ENCODE measurements at places on chromosomes 1 and 21.

DNA sequence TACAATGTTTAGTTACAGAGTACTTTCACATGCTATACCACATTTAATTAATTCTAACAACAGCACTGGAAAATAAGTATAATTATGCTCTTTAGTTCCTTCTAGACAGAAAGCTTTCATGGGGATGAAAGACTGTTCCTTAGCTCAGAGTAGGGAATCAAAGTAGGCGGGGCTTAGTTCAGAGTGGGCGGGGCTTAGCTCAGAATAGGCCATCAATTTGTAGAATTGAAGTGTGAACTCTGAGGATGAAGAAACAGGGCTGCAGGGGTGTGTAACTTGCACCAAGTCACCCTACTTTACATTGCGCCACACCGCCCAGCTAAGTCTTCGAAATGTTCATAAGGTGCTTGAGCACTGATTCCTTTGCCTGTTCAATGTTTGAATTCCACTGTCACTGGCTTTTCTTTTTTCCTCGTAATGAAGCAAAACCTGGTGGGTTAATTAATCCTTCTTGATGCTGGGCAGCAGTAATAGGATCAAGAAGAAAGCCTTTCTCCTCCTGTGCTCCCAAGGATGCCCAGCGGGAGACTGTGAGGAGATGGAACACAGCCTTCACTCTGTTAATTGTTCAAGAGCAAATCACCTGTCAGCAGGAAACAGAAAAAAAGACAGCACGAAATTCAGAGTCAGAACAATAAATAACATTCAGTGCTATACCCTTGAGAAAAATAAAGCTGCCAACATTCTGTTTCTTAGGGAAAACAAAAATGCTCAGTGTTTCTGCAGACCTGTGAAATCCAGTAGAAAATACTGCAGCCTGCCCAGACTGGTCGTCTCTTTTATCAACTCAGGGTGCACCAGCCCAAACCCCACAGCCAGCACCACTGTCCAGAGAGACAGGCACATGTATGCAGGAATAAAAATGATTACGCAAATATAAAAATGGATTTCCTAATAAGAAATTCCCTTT, 66.5 kb upstream of the CAMK1G start:
- DNase-seq, result peak; percentile 13

DNA sequence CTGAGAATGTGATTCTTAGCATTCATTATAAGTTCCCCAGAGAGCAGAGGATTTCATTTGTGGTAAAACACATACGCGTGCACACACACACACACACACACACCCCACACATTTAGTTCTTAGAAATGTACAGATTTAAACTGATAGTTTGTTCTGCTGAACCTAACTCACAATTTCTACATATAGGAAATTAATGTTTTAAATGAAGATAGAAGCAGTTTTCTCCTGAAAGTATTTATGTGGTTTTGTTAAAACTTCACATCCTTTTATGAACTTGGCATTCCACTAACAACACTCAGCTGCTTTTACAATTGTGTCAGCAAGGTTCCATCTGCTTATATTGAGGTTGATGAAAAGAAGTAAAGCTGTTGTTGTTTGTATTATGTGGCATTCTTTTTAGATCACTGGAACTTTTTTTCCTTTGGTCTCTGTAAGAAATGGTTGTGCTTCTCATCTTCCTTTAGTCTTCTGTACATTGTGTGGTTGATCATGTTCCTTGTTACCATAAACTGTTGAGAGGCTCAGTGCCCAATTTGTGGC, 41.6 kb downstream of the AK4 start:
- DNase-seq, result no peak

DNA sequence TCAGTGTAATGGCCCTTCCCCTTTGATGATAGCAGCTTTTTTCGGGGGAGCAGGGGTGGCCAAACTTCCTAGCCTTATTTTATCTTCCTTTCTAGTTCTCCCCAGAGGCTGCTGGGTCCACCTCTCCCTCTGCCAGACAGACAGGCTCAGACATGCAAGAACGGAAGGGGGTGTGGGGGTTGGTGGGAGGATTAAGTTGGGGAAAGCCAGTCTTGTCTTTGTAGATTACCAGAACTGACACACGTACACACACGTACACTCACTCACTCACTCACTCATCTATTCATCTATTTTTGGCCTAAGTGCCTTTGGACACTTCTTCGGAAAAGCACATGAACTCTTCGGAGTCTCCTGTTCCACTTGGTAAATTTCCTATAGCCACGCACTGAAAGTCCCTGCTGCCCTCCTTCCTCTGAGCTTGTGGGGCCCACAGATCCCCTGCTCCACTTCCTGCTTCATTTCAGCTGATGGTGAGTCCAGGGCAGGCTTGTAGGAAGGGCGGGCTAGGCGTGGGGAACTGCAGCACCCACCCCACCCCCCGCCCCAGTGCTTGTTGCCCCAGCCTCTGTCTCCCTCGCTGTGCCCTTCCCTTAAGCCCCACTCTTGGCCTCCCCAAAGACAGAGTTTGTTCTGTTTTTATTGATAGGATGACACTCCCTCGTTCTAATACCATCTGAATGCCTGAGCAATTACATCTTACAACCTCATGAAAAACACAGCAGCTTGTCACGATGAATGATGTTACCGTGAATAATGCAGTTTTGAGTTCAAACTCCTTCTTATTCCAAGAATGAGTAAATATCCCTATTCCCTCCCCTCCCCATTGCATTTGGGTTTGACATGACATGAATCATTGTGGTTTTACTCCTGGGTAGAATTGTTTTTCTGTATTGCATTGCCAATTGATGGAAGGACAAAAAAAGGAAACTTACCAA, 60.7 kb upstream of the ATP5PO start:
- no peak for DNase-seq

GRCh38 chr1:70768216-70768615, 279.4 kb downstream of the PTGER3 start:
- DNase-seq, result no peak

DNA sequence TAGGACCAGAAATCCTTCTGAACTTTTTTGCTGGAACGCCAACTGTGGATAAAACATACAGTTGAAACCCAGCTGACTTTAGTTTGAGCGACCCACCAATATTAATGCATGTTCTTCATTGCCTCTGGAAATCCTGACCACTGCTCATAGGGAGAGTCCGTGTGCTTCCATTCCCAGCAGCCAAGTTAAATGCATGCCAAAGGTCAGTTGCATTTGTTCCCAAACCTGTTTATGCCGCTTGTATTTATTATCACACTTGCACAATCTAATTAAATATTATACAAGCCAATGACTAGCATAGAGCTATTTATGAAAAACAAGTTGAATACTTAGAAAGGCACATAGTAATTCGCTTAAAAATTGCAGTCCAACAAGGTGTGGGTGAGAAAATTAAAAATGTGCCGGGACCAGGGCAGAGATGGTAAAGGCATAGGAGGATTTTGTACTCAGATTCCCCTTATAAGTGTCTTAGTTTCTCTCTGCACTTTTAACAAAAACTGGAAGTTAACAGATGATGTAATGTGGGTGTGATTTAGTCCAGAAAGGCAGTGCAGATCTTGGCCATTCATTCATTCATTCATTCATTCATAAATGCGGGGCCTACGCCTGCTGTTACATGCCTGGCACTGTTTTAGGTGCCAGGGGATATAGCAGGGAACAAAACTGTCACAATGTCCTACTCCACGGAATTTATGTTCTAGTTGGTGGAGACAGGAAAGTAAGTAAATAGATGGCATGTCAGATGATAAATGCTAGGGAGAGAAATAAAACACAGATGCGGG, 99.7 kb downstream of the PRDM2 start:
- no peak for DNase-seq

Measured in BE2C (cell line).